AG20443 (cell line): ENCODE measurements at places on chromosomes 4 and X.
A peak's percentile ranks its signal among the peaks of the same experiment; 100 is the strongest.

- peak; percentile 58 for DNase-seq
These were observed 113.4 kb upstream of the FAM241A start for GRCh38 chr4:112031712-112032328.

- DNase-seq = peak; percentile 38
These were observed 155.7 kb upstream of the JADE1 start for GRCh38 chr4:128653527-128654444.

DNA sequence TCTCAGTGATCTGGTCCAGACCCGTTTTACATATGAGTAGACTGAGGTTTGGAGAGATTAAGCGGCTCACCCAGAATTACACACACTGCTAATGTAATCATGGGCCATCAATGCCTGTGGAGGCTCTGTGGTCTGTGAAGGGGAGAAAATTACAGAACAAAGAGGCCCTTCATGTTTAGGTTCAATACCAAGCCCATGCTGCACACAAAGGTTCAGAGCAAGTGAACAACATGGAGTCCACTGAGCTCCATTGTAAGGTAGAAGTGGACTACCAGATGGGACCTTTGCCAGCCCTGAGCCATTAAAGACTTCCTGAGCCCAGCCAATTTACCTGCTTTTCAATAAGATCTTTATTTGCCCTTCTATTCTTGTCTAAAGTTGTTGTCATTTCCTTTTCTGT is 109.8 kb downstream of the LUZP4 start:
- DNase-seq = no peak

DNA sequence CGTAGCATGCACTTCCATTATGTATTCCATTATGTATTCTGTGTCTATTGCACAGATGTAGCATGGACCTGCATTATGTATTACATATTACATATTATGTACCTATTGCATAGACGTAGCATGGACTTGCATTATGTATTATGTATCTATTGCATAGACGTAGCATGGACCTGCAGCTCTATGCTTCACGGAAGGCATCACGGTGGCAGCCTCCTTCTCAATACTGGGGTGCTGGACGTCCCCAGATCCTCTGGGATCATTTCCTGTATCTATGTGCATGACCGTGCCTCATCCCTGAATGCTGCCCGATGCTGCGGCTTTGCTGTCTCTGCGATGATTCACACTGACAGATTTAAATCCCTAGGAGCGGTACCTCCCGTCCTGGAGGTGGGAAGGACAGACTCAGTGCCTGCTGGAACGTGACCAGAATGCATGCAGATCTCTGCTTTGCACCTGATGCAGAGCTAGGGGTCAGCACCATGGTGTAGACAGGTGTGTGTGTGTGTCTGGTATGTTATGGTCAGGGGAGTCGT is 317.5 kb downstream of the DHRSX start:
- DNase-seq = no peak

- peak; percentile 73 for DNase-seq
These were observed 291.5 kb upstream of the BOD1L1 start for GRCh38 chr4:13918991-13919441.
